ENCODE measurements at places on chromosomes 2 and 18.

DNA sequence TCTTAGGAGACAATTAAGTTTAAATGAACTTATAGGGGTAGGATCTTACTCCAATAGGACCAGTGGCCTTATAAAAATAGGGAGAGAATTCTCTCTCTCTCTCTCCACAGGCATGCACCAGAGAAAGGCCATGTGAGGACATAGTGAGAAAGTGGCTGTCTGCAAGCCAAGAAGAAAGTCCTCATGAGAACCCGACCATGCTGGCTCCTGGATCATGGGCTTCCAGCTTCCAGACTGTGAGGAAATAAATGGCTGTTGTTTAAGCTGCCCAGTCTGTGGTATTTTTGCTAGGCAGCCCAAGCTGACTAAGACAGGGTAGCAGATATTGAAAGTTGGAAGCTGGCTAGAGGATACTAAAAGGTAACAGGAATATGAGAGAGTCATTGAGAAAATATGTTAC, 454.0 kb downstream of the NBAS start:
- DNase-seq = no peak

DNA sequence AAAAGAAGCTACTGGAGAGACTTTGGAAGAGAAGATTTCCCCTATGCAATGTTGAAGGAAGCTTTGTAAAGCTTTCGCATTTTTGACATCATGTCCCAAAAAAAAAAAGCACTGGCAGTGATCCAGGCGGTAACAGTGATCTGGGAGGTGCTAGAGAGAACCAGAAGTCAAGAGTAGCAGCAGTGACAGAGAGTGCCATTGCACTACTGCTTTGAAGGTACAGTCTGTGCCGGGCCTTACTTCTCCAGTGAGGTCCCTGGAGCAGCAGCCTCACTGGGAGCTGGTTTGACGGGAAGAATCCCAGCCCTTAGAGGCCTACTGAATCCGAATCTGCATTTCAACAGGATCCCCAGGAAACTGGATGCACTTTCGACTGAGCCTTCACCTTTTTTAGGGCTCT, 50.9 kb upstream of the ATL2 start:
- no peak for DNase-seq

- DNase-seq = peak; percentile 98
These were observed 103.1 kb upstream of the ZC3H15 start for GRCh38 chr2:186382932-186383331.

DNA sequence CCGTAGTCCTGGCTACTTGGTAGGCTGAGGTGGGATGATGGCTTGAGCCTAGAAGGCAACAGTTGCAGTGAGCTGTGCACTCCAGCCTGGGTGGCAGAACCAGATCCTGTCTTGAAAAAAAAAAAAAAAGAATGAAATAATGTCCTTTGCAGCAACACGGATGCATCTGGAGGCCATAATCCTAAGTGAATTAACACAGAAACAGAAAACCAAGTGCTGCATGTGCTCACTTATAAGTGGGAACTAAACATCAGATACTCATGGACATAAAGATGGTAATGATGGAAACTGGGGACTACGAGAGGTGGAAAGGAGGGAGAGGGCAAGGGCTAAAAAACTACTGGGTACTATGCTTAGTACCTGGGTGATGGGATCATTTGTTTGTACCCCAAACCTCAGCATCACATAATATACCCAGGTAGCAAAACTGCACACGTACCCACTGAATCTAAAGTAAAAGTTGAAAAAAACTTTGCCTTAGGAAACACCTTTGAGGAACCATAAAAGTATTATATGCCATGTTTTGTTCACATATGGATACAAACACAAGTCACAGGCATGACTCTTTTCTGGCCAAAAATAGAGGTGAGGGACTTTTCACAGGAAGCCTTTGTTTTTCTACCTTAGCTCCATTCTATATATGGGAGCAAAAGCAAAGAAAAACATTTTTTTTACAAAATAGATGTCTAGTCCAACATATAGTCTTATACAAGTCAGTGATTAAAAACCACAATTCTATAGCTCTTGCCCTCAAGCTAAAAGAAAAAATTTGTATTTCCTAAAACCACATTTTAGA, 36.6 kb downstream of the GPR155 start:
- DNase-seq = no peak

GRCh38 chr2:235988271-235989015, 179.7 kb downstream of the GBX2 start:
- no peak for DNase-seq

DNA sequence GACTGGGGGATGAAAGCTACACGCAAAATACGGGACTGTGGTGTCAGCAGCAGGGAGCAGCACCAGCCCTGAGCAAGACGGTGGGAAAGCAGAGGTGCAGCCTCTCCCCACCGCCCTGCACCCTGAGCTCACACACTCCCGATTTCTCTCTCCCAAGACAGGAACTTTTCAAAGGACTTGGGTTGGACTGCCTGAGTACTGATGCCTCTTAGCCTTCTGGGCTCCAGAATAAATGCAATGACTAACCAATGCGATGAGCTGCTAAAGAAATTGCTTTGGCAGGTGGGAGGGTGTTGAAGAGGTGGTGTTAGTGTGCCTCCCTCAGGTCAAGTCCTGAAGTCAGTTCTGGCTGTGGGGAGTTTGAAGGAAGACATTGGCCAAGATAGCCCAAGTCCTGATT, 9.6 kb downstream of the TRIM54 start:
- peak; percentile 44 for DNase-seq

DNA sequence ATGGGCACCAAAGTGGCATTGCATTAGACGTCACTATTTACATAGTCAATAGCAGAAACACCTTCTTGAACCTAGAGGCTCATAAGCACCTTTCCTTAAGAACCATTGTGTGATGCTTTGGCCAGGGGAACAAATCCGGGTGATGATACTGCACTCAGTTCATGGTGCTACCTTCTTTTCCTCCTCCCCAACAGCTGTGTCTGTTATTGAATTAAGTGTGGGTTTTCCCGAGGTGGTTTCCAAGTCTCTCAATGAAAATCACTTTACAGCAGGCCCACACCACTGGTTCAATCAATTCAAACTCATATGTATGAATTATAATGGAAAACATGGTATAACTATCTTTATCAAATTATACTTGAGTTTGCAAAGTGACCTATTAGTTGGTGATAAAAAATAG, 9.3 kb upstream of the EFEMP1 start:
- DNase-seq = no peak

DNA sequence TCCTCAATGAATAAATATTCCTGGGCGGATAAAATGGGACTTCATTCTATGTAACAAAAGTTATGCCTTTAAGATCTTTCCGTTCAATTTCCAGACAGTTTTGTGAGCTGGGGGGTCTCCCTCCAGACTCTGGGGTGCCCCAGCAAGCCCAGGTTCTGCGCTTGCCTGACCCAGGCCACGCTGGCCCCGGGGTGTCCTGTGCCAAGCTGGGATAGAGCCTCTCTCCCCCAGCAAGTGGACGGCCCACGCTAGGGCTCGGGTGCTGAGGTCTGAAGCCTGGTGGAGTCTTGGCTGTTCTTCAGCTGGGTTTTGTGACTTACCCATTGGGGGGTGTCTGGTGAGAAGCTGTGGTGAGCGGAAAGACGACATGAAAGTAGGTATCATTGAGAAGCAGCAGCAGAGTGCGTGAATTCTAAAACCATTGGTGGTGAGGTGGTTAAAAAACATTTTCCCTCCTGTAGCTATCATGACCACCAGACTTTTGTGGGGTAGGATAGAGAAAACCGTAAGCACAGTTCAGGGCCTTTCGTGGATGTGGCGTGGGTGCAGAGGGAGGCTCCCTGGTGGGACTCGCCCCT, 346.8 kb downstream of the ANAPC1 start:
- DNase-seq = no peak

DNA sequence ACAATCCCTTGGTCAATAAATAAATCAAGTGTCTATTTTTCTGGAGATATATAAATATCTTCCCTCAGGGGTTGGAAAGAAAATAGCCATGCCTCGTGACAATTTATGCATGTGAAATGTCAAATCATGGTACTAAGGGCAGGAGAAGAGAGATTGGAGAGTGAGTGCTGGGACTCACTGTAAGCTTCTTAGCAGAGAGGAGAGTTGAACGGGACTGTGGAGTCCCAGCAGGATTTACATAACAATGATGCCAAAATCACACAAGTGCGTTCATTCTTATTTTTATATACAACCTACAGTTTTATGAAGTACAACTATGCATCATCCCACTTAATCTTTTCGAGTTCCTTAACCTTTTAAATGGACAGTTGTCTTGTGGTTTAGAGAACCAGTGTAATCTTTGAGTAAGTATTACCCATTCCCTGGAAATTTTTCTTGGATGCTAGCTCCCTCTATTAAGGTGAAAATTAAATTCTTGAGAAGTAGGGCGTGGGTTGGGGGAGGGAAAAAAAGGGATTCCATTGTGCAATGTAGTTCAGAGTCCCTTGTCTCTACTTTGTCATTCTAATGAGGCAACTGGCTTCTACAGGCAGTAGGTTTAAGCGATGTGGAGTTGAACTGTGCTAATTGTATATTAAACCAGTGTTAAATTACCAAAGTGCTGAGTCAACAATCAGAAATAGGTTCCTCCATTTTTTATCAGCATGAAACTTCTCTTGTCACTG, 143.6 kb upstream of the EPHA4 start:
- no peak for DNase-seq

- no peak for DNase-seq
These were observed 2.1 kb upstream of the PARD6G start for GRCh38 chr18:80249217-80250093.

DNA sequence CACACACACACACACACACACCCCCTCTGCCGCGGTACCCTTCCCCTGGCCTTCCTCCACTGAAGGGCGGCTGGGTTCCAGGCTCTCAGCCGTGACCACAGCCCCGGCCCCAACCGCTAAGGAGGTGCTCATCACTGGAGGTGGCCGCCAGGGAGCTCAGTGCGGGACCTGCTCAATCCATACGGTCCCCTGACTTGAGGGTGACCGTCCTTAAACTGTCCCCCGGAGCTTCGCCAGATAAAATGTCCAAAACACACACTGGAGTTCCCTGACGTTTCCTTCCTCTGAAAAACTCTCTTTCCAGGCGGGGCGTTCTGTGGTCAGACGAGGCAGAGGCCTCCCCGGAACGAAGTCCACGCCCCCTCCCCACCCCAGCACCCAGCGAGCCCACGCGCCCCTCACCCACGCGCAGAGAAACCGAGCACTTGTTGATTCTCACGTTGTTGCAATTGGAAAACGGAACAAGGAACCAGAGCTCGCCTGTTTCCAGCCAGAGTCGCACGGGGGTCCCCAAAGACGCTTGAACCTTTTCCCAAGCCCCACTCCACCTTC, 1.4 kb downstream of the MBP start:
- DNase-seq = no peak

DNA sequence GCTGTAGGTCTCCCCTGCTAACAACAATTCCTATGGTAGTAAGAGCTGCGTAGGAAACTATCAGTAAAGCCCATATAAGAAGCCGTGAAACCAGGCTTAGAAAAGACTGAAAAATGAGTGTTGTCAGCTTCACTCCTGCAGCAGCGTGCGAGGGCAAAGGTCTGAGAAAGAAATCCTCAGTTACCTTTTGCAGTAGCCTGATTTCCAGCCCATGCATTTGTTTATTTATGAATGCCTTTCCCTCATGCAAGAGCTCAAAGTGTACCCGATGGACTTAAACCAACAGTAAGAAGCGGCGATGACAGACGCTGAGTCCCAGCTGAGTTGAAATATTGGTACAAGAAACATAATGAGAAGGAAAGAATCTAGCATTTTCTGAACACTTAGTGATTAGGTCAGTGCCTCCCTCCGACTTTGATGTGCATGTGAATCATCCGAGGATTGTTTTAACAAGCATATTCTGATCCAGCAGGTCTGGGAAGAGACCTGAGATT, 15.0 kb upstream of the POLI start:
- DNase-seq = peak; percentile 98

DNA sequence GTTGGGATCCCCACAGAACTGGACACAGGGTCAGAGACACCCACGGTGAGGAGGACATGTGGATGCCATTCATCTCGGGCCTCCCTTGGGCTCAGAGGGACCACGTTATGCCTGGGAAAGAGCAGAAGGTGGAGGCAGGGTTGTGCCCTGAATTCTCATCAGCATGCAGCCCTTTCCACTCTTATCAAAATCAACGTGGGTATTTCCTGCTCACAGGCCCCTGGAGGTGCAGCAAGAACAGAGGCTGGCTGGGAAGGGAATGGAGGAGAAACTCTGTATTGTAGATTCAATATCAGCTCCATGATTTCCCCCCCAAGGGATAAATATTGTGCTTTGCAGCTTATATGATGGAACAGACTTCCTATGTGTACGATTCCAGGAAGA, 90.9 kb downstream of the SETBP1 start:
- no peak for DNase-seq

GRCh38 chr2:109260886-109261700, 132.1 kb downstream of the SH3RF3 start:
- DNase-seq = peak; percentile 23

DNA sequence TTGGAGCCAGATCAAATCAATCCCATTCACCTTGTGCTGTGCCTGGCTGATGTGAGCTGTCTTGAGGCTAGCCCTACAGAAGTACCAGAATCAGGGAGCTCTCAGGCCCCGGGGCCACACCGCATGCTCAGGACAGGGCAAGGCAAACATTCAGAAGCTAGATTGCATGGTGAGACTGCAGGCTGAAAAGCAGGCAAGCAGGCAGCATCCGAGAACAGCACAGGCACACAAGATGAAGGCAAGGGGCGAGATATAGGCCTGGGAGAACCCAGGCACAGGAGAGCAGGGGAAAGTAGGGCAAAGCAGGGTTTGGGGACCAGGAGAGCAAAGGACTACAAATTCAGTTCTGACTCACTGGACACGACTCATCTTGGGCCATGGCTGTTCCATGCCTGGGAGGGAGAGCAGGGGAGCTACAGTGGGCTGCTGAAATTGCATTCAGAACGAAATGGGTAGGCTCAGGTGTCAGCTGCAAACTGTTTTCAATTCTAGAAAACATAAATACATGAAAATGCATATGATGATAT, 59.6 kb downstream of the GALNT14 start:
- no peak for DNase-seq

- peak; percentile 58 for DNase-seq
These were observed 310.5 kb downstream of the PTPRM start for GRCh38 chr18:7877609-7878008.
